Anterior cingulate cortex (tissue), 58 donors: ENCODE measurements at places on chromosomes 5 and 9.

DNA sequence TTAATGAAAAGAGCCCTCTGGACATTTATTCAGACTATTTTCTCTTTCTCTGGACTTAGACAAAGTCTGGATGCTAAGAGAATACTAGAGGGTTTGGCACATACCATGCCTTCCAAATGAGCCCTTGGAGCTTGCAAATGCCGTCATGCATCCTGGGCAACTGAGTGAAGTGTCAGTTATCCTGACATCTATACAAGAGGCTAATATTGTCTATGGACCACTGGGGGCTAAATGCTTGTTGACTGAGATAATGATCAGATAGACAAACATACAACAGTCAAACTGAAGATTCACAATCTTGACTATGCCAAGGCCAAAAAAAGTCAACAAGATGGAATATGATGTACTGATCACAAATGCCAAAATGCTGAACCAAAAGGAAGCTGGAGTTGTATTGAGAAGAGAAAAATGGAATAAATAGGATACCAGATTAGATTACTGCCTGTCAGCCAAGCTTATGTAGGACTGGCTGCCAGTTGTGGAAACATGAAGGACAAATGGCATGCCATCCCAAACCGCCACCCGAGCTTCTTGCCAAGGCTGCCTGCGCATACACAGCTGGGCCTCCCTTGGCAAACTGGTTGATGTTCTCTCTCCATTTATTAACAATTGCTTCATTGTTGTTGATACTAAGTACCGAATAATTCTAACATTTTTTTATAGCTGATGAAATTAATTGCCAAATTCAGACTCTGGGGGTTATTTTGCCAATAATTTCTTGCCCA is 240.1 kb upstream of the GRAMD2B start:
- DNase-seq: no peak

- DNase-seq: no peak
Observed at GRCh38 chr5:35041261-35041660, 6.5 kb downstream of the AGXT2 start.

DNA sequence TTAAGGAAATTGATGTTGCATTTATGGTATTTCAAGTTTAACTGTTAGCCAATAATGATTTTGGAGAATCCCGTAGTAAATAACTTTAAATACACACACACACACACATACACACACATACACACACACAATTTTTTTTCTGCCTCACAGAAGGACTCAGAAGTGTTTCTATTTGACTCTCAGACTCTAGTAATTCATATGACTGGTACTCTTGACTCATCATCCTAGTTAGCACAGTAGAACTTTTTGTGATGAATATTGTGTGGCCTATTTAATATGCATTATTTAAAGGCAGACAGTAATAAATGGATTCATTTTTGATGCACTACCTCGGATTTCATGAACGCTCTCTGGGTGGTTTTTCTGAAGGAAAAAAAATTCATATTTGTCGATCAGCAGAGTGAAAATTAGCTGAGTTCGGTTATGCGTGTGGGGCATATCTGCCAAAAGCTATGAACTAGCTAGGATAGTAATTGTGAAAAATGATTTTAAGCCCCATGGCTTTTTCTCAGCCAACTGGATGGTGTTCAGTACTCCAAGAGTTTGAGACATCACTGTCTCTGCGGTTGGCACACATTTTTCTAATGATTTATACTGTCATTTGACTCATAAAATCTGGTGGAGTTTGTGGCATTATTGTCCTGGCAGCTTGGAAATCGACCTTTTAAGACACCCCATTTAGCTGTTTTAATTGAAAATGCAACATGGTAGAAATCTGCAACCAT is 102.2 kb downstream of the PCSK5 start:
- DNase-seq: no peak

- DNase-seq: no peak
Observed at GRCh38 chr5:132019857-132020555, 8.5 kb upstream of the ACSL6 start.

DNA sequence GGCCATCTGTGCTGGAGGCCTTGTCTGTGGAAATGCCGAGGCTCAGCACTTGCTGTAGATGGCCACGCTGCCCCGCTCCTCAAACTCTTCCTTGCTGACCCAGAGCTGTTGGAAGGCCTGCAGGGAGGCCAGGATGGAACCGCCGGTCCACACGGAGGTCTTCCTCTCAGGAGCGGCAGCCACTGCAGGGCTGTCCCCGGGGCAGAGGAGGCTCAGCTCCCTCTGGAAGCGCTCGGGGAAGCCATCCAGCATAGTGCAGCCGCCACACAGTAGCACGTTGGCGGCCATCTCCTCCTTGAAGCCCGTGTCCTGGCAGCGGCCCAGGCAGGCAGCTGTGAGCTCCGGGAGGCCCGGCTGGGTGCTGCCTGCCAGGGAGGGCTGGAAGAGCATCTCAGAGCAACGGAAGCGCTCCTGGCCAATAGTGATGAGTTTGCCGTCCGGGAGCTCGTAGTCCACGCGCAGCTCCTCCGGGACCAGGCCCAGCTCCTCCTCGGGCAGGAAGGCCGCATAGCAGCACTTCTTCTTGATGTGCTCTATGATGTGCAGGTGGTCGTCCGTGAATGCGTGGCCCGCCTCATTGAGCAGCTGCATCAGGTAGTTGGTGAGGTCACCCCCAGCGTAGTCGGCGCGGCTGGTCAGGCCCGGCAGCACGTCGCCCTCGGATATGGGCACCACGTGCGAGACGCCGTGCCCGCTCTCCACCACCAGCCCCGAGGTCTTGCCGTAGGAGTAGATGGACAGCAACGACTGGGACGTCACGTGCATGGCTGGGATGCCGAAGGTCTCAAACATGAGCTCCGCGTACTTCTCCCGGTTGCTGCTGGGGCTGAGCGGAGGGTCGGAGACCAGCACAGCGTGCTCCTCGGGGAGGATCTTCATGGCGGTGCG is 901 bp downstream of the ACTL7B start:
- DNase-seq: no peak

- no peak for DNase-seq
Observed at GRCh38 chr5:150763023-150763769, 4.4 kb upstream of the DCTN4 start.

GRCh38 chr5:169875731-169876130 is 104.6 kb downstream of the INSYN2B start:
- DNase-seq: no peak

DNA sequence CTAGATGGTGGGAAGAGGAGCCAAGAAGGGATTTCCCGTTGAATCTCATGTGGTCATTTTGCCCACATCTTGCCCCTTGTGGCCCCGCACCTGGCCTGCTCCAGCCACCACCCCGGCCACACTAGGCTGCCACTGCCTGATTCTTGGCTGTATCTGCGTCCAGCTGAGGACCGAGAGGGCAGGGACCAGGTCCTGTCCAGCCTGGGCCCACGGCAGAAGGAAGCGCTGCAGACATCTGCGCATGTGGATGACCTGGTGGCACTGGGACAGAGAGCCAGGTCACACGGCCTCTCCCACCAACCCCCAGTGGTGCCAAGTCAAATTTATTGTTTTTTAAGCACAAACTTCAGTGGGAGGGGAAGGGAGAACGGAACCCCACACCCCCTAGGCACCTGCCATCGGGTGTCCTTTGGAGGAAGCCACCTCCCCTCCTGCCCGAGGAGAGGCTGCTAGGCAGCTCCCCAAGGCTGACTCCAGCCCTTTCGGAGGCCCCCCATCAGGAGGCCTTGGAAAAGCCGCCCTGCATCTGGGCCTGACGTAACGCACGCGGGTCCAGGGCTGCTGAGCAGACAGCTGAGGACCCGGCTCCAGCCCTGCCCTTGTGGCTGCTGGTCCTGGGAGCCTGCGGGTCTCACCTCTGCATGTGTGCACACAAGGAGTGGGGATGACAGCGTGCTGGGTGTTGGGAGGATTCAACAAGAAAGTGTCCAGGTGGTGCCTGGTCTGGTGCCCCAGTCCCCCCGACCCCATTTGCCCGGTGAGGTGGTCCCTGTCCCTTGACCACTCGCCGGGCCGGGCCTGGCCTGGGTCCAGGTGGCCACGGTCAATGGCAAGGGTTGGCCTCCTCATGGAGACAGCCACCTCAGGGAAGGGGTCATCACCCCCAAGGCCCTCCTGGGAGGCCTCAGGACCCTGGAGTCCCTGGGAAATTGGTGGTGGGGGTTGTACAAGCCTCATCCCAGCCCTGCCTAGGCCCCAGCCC is 5.9 kb upstream of the QRFP start:
- DNase-seq: no peak

- no peak for DNase-seq
Observed at GRCh38 chr5:96503501-96504236, 70.6 kb upstream of the PCSK1 start.

DNA sequence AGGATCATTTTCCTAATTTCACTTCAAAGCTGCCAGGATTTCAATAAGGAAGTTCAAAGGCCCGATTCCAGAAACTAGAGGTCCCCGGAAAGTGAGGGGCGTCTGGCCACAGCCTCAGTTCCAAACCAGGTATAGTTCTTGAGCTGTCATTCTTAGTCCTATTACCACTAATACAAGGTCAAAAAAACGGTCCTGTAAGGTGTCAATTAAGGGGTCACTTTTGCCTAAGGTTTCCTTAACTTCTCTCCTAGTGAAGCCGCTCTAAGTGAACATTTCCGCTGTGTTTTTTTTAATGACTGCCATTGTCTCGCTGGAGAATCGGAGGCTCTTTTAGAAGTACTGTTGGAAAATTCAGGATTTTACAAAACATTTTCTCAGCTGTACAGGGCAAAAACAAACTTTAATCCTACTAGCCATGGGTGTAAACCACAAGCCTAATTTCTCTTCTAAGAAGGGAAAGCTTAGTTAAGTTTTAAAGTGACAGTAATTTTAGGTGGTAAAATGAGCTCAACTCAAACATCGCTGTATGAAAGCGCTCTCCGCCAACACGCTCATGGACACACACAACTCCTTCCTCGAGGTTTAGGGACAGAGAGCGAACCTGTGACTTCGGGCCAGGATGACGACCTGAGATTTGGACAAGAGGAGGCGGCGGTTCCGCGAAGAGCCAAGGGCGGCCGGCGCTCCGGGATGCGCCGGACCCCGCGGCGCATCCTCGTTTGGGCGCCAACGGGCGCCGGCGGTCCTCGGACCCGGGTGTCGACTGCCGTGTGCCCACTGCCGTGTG is 76.7 kb upstream of the IFNE start:
- no peak for DNase-seq

DNA sequence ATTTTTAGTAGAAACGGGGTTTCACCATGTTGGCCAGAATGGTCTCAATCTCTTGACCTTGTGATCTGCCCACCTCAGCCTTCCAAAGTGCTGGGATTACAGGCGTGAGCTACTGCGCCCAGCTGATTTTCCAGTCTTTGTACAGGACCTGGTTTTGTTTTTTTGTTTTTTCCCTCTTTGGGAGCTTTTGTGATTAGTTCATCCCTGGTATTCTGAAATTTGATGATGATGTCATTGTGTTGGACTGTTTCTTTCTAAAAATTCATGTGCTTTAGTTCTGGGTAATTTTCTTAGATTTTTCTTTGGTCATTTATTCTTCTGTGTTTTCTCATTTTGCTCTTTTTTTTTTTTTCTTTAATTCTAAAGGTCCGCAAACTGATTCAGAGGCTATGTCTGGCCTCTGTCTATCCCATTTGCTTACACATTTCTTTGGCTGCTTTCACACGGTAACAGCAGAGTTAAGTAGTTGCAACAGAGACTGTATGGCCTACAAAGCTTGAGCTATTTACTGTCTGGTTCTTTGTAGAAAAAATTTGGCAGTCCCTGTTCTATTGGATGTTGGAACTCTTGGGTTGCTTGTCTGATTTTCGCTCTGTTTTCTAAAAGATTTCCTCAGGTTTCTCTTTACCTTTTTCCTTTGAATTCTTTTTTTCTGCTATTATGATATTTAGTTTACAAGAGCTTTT is 24.8 kb downstream of the STX17 start:
- DNase-seq: no peak

DNA sequence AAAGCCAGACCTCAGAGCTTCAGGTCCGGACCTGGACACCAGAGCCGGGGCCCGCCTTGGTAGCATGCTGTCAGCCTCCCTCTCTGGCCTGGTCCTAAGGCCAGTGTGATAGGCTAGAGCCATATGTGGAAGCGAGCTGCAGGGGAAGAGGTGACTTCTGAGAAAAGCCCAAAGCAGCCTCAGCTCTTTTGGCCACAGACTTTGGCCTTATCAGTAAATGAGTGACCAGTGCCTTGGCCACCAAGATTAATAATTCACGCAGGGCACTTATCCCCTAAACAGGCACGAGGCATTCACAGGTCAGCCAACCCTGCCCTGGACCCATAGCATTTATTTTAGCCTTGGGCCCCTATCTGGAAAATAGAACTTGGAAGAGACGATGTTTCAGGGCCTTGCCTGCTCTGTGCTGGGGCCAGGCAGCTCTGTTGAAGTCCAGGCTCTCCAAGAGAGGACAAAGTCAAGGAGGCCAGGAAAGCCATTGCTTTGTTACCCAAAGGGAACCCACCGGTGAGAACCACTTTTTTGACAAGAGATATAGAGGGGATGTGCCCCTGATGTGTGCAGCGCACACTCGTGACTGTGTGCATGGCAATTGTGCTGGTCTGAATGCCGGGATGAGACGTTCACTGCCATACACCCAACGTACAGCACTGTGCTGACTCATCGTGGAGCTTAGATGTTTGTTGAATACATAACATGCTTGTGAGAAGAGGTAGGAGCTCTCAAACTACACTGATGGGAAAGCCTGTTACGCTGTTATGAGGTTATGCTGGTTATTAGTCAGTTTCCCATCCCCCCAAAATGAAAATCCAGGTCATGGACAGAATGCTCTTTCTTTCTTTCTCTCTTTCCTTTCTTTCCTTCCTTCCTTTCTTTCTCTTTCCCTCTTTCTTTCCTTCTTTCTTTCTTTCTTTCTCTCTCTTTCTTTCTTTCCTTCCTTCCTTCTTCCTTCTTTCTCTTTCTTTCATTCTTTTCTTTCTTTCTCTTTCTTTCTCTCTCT is 5.0 kb upstream of the SLC34A1 start:
- no peak for DNase-seq

GRCh38 chr9:69745716-69746437 is 13.9 kb downstream of the PTAR1 start:
- no peak for DNase-seq

DNA sequence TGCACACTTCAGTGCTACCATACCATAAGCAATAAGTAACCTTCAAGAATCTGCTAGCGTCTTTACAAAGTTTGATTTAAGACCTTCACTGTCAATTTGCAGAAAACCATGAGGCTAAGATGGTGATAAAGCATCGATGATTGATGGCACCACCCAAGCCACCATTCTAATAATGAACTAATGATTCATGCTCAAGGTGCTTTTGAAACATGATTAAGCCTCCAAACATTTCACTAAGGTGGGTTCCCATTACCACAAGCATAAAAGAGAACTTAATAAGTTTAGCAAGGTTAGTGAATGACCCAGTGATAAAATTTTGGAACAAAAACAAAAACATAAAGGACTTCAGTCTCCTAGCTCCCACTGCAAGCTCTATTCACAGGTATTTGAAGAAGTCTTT is 214.7 kb downstream of the FBXL17 start:
- DNase-seq: no peak

DNA sequence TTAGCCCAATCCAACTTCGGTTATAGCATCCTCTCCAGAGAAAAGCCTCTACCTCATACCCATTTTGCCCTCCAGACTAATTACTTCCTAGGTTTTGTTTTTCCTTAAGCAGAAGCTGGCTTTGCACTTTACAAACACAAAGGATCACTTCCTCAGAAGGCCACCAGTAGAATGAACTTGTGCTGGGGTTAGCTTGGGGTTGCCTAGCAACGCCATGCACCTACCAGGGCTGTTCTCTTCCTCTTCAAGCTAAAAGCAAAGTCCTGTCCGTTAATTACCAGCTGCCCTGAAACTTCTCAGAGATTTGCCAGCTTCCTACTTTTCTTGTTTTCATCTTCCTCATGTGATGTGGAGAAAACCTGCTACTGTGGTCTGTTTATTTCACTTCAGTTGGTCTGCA is 132.0 kb upstream of the WWC1 start:
- DNase-seq: no peak
